ENCODE measurements at places on chromosomes 11 and 22. TPM values are rescaled to one million over a fixed set of nuclear protein-coding genes. Genes with fewer than 3 reads are reported as not detected.
A peak's percentile ranks its signal among the peaks of the same experiment; 100 is the strongest.

GRCh38 chr11:68641880-68642279, 42.5 kb upstream of the GAL start:
- no peaks in the 10 kb centered on the region for H3K36me3 ChIP-seq
- H3K27me3 ChIP-seq: no peaks in the 10 kb centered on the region
- no peaks in the 10 kb centered on the region for H3K4me1 ChIP-seq
- DNase-seq: no peak
- no peak overlapping the region for H3K27ac ChIP-seq

- H3K4me1 ChIP-seq: no peaks in the 10 kb centered on the region
Measured at GRCh38 chr11:94424011-94424410, 22.8 kb upstream of the GPR83 start.

GRCh38 chr22:35970616-35971455, 57.8 kb downstream of the RBFOX2 start:
- no peaks in the 10 kb centered on the region for H3K27me3 ChIP-seq
- H3K27ac ChIP-seq: peak overlapping the region; percentile 71
- DNase-seq: no peak
- H3K36me3 ChIP-seq: no peaks in the 10 kb centered on the region

Gene BBOX1
- not detected for total RNA-seq

Gene APOL5
- total RNA-seq: not detected

Gene INCENP
- 20.0 TPM for total RNA-seq

Gene KCNJ5
- total RNA-seq: 2.1 TPM

All from ovary (tissue), 10 donors.